Activated CD4-positive, alpha-beta T cell treated with anti-CD3 and anti-CD28 coated beads for 36 hours (primary cell): ENCODE measurements at places on chromosomes 1 and 21. TPM values are rescaled to one million over a fixed set of nuclear protein-coding genes. Genes with fewer than 3 reads are reported as not detected.
A peak's percentile ranks its signal among the peaks of the same experiment; 100 is the strongest.

MAP3K7CL gene
- 4.9 TPM for total RNA-seq

- peak; percentile 45 for DNase-seq
These were observed 725 bp downstream of the RTCA start for GRCh38 chr1:100266741-100267140.

GRCh38 chr1:235883261-235883927 lies 16.7 kb upstream of the LYST start:
- peak; percentile 57 for DNase-seq

GRCh38 chr21:38211321-38211720 lies 45.5 kb upstream of the KCNJ15 start:
- no peak for DNase-seq

CACYBP gene
- 452 TPM for total RNA-seq

DNA sequence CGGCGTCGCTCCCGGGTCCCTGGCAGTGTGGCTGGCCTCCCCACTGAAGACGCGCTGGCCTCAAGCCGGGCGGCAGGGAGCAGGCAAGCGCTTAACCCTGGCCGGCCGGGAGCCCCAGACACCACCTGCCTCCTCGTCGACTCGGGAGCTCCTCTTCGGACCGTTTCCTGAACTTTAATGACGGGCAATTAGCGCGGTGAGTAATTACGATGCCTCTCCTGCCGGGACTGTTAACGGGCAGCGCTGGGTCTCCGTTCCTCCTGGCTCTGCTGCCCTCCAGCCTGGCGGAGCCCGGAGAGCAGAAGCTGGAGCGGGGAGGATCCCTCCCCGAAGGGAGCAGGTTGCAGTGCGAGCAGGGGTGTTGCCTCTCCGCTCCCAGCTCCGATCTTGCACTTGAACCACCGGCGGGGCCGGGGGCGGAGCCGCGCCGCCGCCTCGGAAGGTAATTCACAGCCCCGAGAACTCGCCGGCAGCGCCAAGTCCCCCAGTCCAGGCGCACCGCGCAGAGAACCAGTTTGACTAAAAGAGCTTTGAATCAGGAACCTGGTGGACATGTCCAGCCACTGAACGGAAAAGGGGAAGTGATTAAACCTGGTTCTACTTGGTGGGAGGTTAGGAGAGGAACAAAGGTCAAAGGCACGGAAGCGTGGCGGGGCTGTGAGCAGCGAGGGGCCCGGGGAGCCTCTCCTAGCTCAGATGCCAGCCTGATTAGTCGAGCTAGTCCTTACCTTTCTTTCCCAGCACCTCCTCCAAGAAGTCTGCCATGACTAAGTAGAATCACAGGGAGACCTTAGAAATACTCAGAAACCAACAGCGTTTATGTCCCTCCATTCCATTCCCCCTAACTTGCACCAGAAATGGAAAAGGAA lies 18.3 kb upstream of the PLEKHA6 start:
- DNase-seq: peak; percentile 67

MT1HL1 gene
- not detected for total RNA-seq

- DNase-seq: no peak
These were observed 52.6 kb downstream of the PCNX2 start for GRCh38 chr1:233242827-233243483.

DNA sequence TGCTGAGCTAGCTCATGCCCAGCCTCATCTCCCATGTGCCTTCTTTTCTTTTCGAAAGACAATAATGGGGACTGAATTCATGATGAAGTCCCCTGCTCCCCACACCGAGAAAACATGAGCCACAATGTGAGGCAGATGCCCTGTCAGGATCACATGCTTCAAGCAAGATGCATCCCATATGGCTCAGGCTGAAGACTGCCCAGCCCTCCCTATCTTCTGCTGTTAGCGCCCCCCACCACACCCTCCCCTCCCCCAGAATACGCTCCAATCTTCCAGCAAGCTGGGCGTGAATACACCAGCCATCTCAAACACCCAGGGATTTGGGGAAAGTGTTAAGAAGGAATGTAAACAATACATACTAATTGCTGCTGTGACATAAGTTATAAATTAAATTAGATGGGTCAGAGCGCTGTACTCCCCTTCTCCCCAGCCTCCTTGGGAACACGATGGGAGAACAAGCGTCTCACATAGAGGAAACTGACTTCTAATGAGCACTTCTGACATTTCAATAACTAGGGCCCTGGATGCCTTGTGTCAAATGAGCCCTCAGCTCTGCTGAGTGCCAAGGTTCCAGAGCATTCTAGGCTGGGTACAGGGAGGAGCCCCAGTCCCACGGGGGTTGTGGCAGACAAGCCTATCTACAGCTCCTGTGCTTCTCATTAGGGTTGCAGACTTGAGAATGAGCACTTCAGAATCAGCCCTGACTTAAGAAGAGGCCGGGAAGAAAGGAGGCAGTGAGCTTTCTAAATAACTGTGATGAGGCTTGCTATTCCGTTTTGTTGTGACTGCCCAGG lies 55.6 kb downstream of the TNR start:
- DNase-seq: no peak

- DNase-seq: peak; percentile 14
These were observed 444 bp upstream of the IARS2 start for GRCh38 chr1:220093361-220094015.

LRRC3 gene
- 2.7 TPM for total RNA-seq

- DNase-seq: no peak
These were observed 30.3 kb downstream of the UBASH3A start for GRCh38 chr21:42433946-42434551.

GRCh38 chr1:110200666-110201065 lies 9.4 kb upstream of the KCNC4 start:
- DNase-seq: no peak

GRCh38 chr1:83596331-83596730 lies 402.6 kb downstream of the TTLL7 start:
- DNase-seq: no peak

DNA sequence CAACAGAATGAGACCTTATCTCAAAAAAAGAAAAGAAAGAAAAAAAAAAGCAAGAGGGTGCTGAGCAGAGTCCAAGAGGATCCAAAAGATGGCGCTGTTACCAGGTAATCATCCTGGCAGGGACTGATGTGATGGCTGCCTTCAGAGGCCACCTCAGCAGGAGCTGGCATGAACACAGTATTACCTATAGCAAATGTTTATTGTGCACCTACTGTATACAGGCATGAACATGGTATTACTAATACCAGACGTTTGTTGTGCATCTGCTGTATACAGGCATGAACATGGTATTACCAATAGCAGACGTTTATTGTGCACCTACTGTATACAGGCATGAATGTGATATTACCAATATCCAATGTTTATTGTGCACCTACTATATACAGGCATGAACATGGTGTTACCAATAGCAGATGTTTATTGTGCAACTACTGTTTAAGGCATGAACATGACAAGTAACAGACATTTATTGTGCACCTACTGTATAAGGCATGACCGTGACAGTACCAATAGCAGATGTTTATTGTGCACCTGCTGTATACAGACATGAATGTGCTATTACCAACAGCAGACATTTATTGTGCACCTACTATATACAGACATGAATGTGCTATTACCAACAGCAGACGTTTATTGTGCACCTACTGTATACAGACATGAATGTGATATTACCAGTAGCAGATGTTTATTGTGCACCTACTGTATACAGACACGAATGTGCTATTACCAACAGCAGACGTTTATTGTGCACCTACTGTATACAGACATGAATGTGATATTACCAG lies 115.1 kb upstream of the TMEM51 start:
- DNase-seq: peak; percentile 52

- DNase-seq: no peak
These were observed 19.9 kb downstream of the HIPK1 start for GRCh38 chr1:113949007-113949406.

CA14 gene
- not detected for total RNA-seq

TMEM9 gene
- 15.7 TPM for total RNA-seq

GRCh38 chr21:43302062-43302700 lies 124.8 kb downstream of the SIK1 start:
- no peak for DNase-seq

DNA sequence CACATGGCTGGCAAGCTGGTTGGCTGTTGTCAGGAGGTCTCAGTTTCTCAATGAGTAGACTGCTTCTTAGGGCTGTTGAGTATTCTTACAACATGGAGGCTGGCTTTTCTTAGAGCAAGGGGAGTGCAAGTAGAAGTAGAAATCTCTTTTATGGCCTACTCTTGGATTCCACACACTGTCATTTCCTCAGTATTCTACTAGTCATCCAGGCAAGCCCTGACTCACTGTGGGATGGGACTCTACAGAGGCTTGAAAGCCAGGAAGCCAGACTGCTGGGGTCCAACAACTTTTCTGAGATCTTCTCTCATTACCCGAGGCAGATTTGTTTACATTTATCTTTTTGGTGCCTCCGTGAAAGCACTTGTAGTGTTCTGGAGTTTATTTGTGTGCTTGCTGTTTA lies 196.2 kb upstream of the APP start:
- no peak for DNase-seq

GRCh38 chr1:63935143-63935542 lies 161.3 kb downstream of the ROR1 start:
- DNase-seq: no peak

DNA sequence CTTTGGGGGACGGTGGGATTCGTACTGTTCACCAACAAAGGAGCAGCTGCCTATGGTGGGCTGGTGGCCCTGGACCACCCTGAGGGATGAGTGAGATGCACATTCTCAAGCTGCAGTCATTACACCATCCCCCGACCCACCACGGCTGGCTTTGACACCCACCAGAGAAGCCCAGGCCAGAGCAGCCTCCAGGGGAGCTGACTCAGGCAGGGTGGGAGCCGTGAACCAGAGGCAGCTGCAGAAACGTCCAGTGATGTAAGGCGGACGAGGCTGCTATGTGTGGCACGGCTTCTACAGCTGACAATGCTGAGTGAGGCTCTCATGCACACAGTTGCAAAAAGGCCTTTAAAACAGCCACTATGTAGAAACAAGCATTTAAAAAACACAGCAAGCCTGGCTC lies 40.1 kb downstream of the CHAF1B start:
- no peak for DNase-seq

AMY1B gene
- total RNA-seq: not detected

DNA sequence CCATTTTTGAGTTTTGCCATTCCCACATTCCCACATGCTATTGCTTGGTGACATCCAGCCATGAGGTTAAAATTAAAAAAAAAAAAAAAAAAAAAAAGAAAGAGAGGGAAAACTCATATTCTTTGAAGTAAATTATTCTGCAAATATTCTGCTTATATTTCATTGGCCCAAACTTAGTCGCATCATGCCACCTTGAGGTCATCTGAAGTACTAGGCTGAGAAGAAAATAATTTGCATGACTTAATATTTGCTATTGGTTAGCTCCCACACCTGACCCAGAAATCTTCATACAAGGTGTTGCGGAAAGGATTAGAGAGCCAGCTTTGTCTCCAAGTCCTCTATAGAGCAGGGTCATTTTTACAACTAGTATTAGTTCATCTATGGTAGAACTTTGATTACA lies 2206.0 kb downstream of the MRPL39 start:
- no peak for DNase-seq

GBP4 gene
- total RNA-seq: 34.4 TPM
